Sciatic nerve (tissue), 2 donors: ENCODE measurements at places on chromosomes 12 and 14. TPM values are rescaled to one million over a fixed set of nuclear protein-coding genes. Genes with fewer than 3 reads are reported as not detected.

The B3GNT4 gene
- not detected for total RNA-seq

The OAS3 gene
- 10.0 TPM for total RNA-seq

The CIT gene
- total RNA-seq, result 42.7 TPM

The PMCH gene
- total RNA-seq, result not detected

The POP5 gene
- 19.9 TPM for total RNA-seq

The COQ5 gene
- total RNA-seq, result 26.4 TPM

The FOXM1 gene
- total RNA-seq, result 0.18 TPM

The CD27 gene
- 0.58 TPM for total RNA-seq

The SLC17A8 gene
- not detected for total RNA-seq

The RAPGEF3 gene
- 73.4 TPM for total RNA-seq

The GPHB5 gene
- total RNA-seq, result not detected

The DNAJC22 gene
- not detected for total RNA-seq

The AEBP2 gene
- 57.7 TPM for total RNA-seq

The ETFBKMT gene
- total RNA-seq, result 5.8 TPM

The HECTD4 gene
- total RNA-seq, result 81.3 TPM

The SERPINA1 gene
- 28.5 TPM for total RNA-seq

The IL22 gene
- total RNA-seq, result not detected

The MVK gene
- total RNA-seq, result 24.4 TPM

The AQP2 gene
- not detected for total RNA-seq

The CMKLR1 gene
- 20.6 TPM for total RNA-seq

The BRAP gene
- 19.7 TPM for total RNA-seq

The TAS2R13 gene
- total RNA-seq, result 5.0 TPM

The CD9 gene
- 554 TPM for total RNA-seq

The WNT1 gene
- not detected for total RNA-seq

The PZP gene
- total RNA-seq, result 0.80 TPM

The LBHD2 gene
- total RNA-seq, result not detected

The DLGAP5 gene
- 0.31 TPM for total RNA-seq

The ZNF705A gene
- total RNA-seq, result not detected

The NYNRIN gene
- 20.0 TPM for total RNA-seq

The LDHB gene
- total RNA-seq, result 289 TPM

The KRT83 gene
- not detected for total RNA-seq

The MANSC1 gene
- 19.8 TPM for total RNA-seq

The STYK1 gene
- 0.85 TPM for total RNA-seq

The FGF6 gene
- total RNA-seq, result not detected

The TMTC2 gene
- 25.5 TPM for total RNA-seq

The HELB gene
- 8.7 TPM for total RNA-seq

The PTGDR gene
- total RNA-seq, result 4.2 TPM

The HSPA2 gene
- total RNA-seq, result 71.5 TPM

The PLEKHG7 gene
- total RNA-seq, result 5.3 TPM

The DCN gene
- total RNA-seq, result 2,017 TPM

The LYZ gene
- total RNA-seq, result 112 TPM

The SYNE3 gene
- total RNA-seq, result 75.3 TPM

The B4GALNT3 gene
- 28.8 TPM for total RNA-seq

The BIN2 gene
- 11.2 TPM for total RNA-seq

The SIX1 gene
- 5.2 TPM for total RNA-seq

The CLEC2B gene
- 32.6 TPM for total RNA-seq

The ADAMTS20 gene
- not detected for total RNA-seq

The CCDC38 gene
- 0.40 TPM for total RNA-seq

The C3AR1 gene
- 21.8 TPM for total RNA-seq

The INHBE gene
- not detected for total RNA-seq

The CPM gene
- total RNA-seq, result 32.5 TPM
